ENCODE measurements at places on chromosomes 1 and 21. TPM values are rescaled to one million over a fixed set of nuclear protein-coding genes. Genes with fewer than 3 reads are reported as not detected.

Gene RNU1-1
- total RNA-seq = 8,605 TPM

Gene PRRX1
- total RNA-seq = 8.1 TPM

Gene DENND1B
- total RNA-seq = 20.6 TPM

Gene ERICH3
- total RNA-seq = 0.50 TPM

Gene NPHS2
- total RNA-seq = 1.2 TPM

DNA sequence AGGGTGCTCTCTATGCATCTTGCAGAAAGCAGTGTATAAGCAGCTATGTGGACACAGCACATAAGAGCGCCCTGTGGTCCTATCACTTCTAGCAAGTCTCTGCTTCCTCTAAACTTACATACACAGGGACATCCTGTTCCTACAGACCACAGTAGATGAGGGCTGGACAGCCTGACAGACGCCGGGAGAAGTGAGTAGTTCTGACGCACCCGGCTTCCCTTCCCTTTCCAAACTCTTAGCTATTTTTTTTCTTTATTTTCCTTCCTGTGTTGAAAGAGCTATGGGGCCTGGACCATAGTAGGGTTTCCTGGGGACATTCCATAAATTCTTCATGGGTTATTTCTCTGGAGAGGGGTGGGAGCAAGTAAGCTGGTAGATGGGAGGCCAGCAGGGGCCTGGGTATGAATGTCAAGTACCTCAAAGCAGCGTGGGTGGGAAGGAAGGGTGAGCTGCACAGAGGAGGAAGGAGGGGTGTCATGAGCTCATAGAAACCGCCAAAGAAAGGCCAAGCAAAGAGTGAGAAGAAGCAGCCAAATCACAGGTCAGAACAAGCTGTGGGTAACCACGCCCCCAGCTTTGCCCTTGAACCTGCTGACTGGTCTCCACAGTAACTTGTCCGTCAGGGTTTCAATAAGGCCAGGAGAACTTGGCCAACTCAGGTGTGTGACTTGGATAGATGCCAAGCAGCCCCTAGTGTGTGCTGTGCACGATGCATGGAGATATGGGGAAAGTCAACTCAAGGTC is 36.6 kb downstream of the PLXNA2 start:
- no peaks in the 10 kb centered on the region for H3K27me3 ChIP-seq
- peak overlapping the region; percentile 11 for H3K27ac ChIP-seq
- peak; percentile 25 for DNase-seq
- H3K4me1 ChIP-seq = peaks cover 3% of the 10 kb centered on the region
- H3K36me3 ChIP-seq = no peaks in the 10 kb centered on the region

GRCh38 chr1:172134087-172134731 is 286.3 kb upstream of the C1orf105 start:
- H3K4me1 ChIP-seq = no peaks in the 10 kb centered on the region
- no peaks in the 10 kb centered on the region for H3K36me3 ChIP-seq
- DNase-seq = no peak
- no peak overlapping the region for H3K27ac ChIP-seq

DNA sequence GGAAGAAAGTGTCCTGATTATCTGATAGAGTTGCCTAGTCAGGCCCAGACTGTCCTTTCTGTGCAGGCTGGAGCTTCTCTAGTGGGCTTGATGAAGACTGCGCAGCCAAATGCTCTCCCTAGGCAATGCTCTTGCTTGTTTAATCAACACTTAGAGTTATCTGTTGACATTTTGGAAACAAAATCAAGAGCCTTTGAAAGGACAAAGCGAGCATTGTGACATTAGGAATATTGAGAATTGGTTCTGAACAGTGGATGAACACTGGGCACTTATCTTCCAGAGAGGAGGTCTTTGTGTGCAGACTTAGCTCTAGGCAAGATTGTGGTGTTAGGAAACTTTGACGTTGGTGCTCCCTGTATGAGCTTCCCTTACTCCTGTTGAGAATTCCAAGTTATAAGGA is 94.5 kb downstream of the DNTTIP2 start:
- no peak overlapping the region for H3K27ac ChIP-seq
- no peak for DNase-seq
- H3K27me3 ChIP-seq = no peaks in the 10 kb centered on the region
- H3K36me3 ChIP-seq = no peaks in the 10 kb centered on the region

GRCh38 chr1:20124456-20125057 is 5.2 kb upstream of the PLA2G2D start:
- no peaks in the 10 kb centered on the region for H3K36me3 ChIP-seq
- no peak overlapping the region for H3K27ac ChIP-seq
- H3K4me1 ChIP-seq = no peaks in the 10 kb centered on the region
- DNase-seq = no peak
- no peaks in the 10 kb centered on the region for H3K27me3 ChIP-seq
- H3K4me3 ChIP-seq = no peak overlapping the region

GRCh38 chr1:247385283-247385682 is 30.7 kb upstream of the NLRP3 start:
- no peaks in the 10 kb centered on the region for H3K27me3 ChIP-seq
- H3K36me3 ChIP-seq = no peaks in the 10 kb centered on the region
- no peaks in the 10 kb centered on the region for H3K4me1 ChIP-seq
- no peak overlapping the region for H3K27ac ChIP-seq
- DNase-seq = no peak
- no peak overlapping the region for H3K4me3 ChIP-seq

- H3K27me3 ChIP-seq = no peaks in the 10 kb centered on the region
- H3K4me1 ChIP-seq = no peaks in the 10 kb centered on the region
- no peak overlapping the region for H3K27ac ChIP-seq
- no peak overlapping the region for H3K4me3 ChIP-seq
Measured at GRCh38 chr1:82979593-82980236, 1019.2 kb downstream of the TTLL7 start.

GRCh38 chr1:6625584-6626149 is 999 bp downstream of the THAP3 start:
- H3K4me1 ChIP-seq = peaks cover 23% of the 10 kb centered on the region
- DNase-seq = no peak
- peaks cover 13% of the 10 kb centered on the region for H3K36me3 ChIP-seq
- peak overlapping the region; percentile 85 for H3K27ac ChIP-seq
- peak overlapping the region; percentile 89 for H3K4me3 ChIP-seq
- H3K27me3 ChIP-seq = no peaks in the 10 kb centered on the region

DNA sequence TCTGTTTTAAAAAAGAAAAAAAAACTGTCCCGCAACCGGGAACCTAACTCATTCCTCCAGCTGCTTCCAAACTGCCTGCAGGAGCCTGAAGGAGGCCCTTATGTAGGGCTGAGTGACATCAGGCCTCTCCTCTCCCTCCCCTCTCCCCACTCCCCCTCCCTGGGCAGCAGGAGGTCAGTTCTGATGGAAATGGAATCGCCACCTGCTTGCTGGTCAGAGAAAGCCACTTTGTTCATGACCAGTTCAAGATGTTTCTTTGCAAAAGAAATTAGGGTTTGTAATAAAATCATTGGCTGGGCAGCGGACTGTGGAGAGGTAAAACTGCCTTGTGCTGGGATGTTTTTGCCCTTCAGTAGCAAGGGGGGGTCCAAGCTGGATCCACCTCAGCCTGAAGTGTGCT is at the start of gene MAP1LC3C:
TSS of gene MAP1LC3C (minus strand) at position 73 of the 400 bp plus-strand sequence. CDS start 90 bp downstream, outside the sequence.
- no peaks in the 10 kb centered on the region for H3K36me3 ChIP-seq
- DNase-seq = peak; percentile 53
- H3K27ac ChIP-seq = no peak within 1 kb of the TSS
- H3K4me1 ChIP-seq = no peaks in the 10 kb centered on the region
- H3K4me3 ChIP-seq = peak within 1 kb of the TSS; percentile 67
- H3K27me3 ChIP-seq = no peaks in the 10 kb centered on the region

DNA sequence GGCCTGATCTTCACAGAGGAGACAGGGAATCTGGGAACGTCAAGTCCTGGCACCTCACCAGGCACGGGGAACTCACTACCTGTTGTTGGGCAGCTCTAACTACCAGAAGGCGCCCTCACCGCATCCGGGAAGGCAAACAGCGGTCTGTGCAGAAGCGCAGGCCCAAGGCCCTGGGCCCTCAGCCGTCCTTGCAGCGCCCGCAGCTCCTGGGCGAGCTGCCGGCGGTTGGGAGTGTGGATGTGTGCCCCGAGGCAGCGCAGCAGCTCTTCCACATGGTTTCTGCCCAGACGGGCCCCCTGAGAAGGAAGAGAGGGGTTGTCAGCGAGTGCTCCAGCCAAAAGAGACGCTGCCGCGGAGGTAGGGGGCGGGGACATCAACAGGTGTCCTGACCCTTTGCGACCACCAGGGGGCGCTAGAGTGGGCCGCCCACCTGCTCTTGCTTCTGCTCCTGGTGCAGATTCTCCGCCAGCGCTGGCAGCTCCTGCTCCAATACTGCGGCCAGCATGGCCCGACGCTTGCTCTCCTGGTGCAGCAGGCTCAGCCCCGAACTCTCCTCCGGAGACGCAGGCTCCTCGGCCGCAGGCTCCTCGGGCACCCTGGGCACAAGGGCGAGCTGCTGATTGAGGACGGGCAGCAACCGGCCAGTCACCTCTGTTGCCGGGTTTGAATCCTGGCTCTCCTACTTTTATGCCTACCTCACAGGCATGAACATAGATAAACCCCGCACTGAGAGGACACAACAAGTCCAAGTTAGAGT is 9.3 kb downstream of the MAP3K6 start:
- no peaks in the 10 kb centered on the region for H3K27me3 ChIP-seq
- no peaks in the 10 kb centered on the region for H3K4me1 ChIP-seq
- no peak overlapping the region for H3K4me3 ChIP-seq
- H3K36me3 ChIP-seq = peaks cover 8% of the 10 kb centered on the region
- DNase-seq = peak; percentile 89
- no peak overlapping the region for H3K27ac ChIP-seq

- no peak for DNase-seq
- no peak overlapping the region for H3K4me3 ChIP-seq
- no peaks in the 10 kb centered on the region for H3K36me3 ChIP-seq
- no peaks in the 10 kb centered on the region for H3K4me1 ChIP-seq
Measured at GRCh38 chr1:77824694-77825093, 45.2 kb downstream of the MIGA1 start.

All from kidney (tissue), 22 donors.